ENCODE measurements at places on chromosomes 13 and 19.

GRCh38 chr13:23656637-23657371, 86.6 kb downstream of the TNFRSF19 start:
- no peak for DNase-seq

- DNase-seq: no peak
Observed at GRCh38 chr13:79939689-79940088, 401.2 kb downstream of the SPRY2 start.

GRCh38 chr19:33580026-33580644, 41.6 kb upstream of the CHST8 start:
- DNase-seq: peak; percentile 30

DNA sequence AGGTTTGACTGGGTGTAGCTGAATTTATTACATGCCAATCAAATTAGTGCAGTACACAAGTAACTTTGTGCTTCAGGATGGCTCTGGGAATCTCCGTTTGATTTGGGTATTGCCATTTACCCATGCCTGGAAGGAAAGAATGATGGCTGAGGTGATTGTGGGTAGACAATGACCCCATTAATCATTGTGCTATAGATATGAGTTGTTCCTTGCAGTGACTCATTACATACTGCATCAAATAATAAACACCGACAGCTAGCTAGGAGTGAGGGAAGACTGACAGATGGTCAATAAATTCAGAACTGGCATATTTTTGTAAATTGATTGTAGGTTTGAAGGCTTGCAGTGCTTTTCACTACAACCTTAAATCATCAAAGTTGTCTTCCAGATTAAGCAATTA, 1069.5 kb downstream of the DIAPH3 start:
- DNase-seq: no peak

GRCh38 chr19:48878196-48879024, 6.2 kb downstream of the PPP1R15A start:
- no peak for DNase-seq

- DNase-seq: peak; percentile 43
Observed at GRCh38 chr19:41871573-41872383, 5.3 kb upstream of the CD79A start.

GRCh38 chr13:24270639-24271141, 38.7 kb upstream of the C1QTNF9 start:
- peak; percentile 73 for DNase-seq

DNA sequence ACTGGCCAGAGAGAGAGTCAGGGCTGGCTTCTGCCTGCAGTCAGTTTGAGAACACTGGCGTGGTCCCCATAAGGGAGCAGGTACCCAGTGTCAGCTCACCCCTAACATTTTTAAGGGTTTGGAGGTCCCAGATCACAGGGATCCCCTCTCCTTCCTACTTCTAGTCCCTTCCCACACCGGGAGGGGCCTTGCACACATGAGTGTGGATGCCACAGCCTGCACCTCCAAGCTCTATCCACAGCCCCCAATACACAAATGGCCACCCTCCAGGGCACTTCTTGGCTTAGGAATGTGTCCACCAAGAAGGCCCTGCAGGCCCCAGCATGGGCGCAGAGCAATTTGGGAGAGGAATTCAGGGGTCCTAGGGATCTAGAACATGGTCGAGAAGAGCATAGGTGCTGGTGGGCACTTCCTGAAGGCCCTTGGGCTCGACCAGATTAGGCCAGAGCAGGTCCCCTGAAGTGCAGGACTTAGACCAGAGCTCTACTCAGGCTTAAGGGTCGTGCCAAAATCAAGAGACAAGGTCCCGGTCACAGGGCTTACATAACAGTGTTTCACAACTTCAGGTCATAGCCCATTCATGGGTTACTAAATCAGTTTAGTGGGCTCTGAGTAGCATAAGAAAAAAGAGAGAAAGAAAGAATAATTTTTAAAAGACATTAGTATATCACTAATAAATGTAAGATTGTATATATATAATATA, 16.0 kb downstream of the FXYD5 start:
- DNase-seq: no peak

GRCh38 chr13:98798849-98799645, 46.6 kb upstream of the SLC15A1 start:
- DNase-seq: no peak

DNA sequence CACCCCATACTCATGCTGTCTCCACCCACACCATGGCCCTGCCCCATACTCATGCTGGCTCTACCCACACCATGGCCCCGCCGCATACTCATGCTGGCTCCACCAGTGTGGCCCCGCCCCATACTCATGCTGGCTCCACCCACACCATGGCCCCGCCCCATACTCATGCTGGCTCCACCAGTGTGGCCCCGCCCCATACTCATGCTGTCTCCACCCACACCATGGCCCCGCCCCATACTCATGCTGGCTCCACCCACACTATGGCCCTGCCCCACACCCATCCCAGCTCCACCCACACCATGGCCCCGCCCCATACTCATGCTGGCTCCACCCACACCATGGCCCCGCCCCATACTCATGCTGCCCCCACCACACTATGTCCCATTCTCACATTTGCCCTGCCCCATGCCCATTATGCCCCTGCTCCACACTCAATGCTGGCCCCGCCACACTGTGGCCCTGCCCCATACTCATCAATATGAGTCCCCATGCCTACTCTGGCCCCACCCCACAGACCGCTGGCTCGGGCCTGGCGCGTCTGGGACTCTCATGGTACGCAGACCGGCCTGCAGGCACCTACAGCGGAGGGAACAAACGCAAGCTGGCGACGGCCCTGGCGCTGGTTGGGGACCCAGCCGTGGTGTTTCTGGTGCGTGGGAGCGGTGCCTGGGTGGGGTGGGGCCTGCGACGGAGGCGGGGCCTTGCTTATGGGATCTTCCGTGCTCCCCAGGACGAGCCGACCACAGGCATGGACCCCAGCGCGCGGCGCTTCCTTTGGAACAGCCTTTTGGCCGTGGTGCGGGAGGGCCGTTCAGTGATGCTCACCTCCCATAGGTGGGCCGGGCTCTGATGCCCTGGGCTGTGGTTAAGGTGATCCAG, 3.7 kb upstream of the ARHGAP45 start:
- DNase-seq: no peak

GRCh38 chr19:51258165-51259160, 7.6 kb downstream of the SIGLECL1 start:
- no peak for DNase-seq

DNA sequence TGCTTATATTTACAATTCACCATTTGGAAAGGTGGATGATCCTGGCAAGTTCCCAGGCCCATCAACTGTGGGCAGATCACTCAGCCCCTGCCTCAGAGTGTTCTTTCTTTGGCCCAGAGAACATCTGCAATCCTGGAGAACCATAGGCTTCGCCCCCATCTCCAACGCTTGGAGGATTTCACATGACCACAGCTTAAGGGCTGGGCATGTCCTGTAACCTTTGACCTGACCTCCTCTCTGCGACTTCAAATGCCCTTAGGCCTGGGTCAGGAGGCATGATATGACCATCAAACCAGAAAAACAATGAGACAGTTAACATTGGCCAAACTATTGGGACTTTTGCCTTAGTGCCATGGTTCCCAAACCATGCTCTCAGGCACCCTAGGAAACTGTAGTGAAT, 7.2 kb upstream of the MBNL2 start:
- no peak for DNase-seq

DNA sequence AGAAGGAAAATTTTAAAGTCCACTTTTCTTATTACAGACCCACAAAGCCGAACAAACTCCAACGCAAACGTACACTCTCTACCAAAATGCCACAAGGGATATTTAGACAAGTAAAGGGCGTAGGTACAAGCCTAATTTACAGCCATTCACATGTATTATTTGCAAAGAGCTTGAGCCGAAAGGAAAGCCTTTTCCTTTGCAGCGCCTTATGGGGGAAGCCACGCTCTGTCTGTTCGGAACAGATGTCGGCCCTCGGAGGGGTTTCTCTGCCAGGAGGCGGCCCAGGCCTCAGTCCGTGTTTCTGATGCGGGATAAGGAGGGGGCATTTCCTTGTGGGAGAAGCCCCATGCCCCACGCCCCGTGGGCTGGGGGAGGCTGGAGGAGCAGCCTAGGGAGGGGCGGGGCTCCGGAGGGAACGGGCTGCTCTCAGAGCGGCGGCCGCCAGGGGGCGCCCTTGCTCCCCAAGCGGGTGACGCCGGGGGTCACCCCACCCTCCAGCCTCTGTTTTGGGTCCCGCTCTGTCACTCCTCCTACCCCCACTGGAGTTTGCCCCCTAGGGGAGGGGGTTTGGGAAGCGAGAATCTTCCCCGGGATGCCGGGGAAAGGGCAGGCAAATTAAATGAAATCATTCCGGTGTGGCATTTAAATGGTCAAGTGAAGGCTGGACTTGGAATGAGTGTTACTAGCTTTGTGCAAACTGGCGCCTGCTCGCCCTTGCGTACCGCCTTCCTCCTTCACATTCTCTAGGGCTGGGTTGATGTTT, 2.9 kb downstream of the HTR2A start:
- DNase-seq: peak; percentile 68

- no peak for DNase-seq
Observed at GRCh38 chr13:89827552-89827951, 1519.9 kb upstream of the MIR17HG start.

Data from body of pancreas (tissue), 4 donors.